ENCODE measurements at places on chromosomes 5 and 9.

DNA sequence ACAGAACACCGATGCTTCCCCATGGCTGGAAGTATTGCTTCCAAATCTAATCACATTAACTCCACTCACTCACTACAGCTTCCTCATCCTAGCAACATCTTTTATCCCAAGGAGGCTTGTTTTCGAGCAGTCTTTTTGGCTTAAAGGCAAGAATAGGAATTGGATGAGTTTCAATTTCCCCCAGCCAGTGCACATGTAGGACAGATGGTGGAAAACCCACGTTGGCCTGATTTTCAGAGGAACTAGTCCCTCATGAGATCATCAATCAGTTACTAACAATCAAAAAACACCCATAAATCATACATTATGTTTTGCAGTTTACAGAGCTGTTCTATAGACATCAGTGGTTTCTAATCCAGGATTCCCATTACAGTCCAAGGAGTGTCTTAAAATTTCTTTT is 48.5 kb upstream of the AGXT2 start:
- no peak for DNase-seq

- peak; percentile 74 for DNase-seq
These were observed 26.0 kb downstream of the GABRP start for GRCh38 chr5:170809551-170809950.

GRCh38 chr9:133874060-133874657 is 118.0 kb downstream of the VAV2 start:
- peak; percentile 96 for DNase-seq

- peak; percentile 9 for DNase-seq
These were observed 97.8 kb upstream of the IQGAP2 start for GRCh38 chr5:76305269-76305668.

GRCh38 chr9:95726756-95727155 is 148.7 kb upstream of the ERCC6L2 start:
- peak; percentile 44 for DNase-seq

- DNase-seq: no peak
These were observed 78.5 kb downstream of the ZNF618 start for GRCh38 chr9:113954591-113954990.

DNA sequence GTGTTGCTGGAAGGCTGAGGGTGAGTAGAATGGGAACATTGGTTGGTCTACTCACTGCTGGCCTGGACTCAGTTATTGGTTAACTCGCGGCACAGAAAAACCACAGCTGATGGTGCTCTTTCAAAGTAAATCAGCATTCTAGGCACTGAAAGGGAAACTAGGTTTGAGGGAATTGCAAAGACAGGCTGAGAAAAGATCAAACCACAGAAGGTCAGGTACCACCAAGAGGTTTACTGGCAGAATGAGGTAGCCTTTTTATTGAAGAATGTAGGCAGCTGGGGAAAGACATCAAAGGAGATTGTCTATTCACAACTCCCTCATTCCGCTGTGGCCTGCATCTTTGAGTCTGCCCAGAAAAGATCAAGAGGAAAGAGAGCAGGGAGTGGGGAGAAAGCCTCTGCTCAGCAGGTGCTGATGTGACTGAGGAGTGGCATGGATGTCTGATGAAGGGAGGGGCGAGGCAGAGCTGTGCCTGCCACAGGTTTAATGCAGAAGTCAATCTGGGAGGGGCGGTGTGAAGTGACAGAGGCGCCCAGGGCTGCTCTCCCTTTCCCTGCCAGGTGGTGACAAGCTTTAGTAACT is 255.5 kb downstream of the MAN2A1 start:
- no peak for DNase-seq

DNA sequence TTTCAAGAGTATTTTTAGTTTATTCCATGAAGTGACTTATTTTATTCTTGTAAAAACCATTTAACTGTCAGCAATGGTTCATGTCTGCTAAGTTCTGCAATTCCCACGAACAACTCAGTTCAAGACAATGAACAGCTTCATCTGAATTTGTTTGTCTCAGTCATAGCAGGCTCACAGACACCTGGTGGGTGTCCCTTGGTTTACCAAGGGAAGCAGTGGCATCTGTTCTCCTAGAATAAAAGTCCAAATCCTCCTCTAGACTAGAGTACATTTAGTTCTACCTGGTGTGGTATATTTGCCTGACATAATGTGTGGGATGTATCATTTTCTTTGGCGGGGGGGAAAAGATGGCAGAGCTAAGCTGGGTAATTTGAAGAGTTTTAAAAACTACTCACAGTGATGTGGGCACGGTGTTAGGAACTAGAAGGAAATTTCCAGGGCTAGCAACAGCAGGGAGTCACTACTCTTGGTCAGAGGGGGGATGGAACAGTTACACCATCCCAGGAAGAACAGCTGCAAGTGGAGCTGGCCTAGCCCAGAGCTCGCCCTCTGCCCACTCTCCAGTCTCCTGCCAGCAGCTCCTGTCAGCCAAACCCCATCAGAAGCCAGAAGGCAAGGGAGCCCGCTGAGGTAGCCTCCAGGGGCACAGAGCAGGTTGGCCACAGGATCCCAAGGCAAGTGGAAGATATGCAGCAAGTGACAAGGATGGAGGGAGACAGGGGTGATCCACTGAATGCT is 100.3 kb downstream of the PJA2 start:
- no peak for DNase-seq

DNA sequence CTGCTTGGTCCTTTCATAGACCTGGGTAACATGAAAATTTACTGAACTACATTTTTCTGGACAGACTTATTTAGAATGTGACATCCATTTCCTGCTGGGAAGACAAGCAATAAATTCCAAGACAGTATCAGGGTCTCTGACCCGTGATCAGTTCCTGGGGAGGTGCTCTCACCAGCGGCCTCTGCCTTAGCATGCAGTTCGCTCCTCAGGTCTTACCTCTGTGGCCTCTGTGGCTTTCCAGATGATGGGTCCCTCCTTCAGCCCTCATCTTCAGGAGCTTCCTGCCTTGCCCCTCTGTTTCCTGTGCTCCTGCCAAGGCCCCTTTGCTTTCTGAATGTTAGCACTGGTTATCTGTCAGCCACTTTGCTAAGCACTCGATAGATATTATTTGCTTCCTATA is 66.4 kb downstream of the CMYA5 start:
- DNase-seq: no peak

DNA sequence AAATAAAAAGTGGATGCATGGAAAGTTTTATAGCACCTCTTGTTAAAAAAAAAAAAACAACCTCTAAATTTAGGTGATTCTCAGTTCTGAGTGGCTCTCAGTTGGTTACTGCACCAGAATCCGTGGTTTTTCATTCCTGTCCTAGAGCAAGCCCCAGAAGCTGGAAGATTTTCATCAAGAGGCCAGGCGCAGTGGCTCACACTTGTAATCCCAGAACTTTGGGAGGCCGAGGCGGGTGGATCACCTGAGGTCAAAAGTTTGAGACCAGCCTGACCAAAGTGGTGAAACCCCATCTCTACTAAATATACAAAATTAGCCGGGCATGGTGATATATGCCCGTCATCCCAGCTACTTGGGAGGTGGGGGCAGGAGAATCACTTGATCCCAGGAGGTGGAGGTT is 27.2 kb upstream of the SLC9A3 start:
- no peak for DNase-seq

DNA sequence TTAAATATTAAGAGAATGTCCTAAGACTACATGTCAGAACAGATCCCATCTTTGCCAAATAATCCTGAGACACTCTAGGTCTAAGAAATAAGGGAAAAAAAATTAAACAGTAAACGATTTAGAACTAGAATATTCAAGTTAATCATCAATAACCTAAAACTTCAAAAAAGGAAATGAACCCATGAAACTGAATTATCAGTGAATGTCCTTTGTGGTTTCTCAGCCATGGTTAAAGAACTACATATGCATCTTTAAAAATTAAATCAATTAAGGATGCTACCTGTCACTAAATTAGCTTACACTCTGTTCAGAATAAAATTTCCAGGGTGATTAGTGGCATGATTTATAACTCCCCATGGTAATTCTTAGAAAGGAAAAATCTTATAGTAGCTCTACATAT is 850.0 kb upstream of the C9orf72 start:
- no peak for DNase-seq

- DNase-seq: no peak
These were observed 210.5 kb downstream of the GRIA1 start for GRCh38 chr5:153700940-153701339.

GRCh38 chr5:90055831-90056328 is 353.7 kb downstream of the CETN3 start:
- peak; percentile 86 for DNase-seq

- peak; percentile 45 for DNase-seq
These were observed 48.9 kb downstream of the ERMP1 start for GRCh38 chr9:5783982-5784381.

GRCh38 chr5:151144922-151145321 is 12.7 kb downstream of the ANXA6 start:
- no peak for DNase-seq

GRCh38 chr5:9455826-9456434 is 89.9 kb downstream of the SEMA5A start:
- no peak for DNase-seq

GRCh38 chr5:173229382-173229959 is 5.5 kb downstream of the NKX2-5 start:
- no peak for DNase-seq

DNA sequence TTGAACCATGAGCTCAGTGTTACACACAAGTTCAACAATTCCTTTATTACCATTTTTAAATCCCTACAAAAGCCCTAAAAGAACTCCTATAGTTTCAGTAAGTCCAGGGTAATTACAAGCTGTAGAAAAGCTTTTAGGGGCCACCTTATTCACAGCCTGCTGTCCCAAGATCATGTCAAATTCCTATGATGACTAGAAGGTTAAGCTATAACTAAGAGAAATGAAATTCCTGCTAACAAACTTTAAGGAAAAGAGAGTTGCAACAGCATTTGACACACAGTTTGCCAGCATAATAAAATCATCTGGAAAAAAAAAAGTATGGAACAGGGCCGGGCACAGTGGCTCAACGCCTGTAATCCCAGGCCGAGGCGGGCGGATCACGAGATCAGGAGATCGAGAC is 31.5 kb downstream of the TMEM245 start:
- no peak for DNase-seq

DNA sequence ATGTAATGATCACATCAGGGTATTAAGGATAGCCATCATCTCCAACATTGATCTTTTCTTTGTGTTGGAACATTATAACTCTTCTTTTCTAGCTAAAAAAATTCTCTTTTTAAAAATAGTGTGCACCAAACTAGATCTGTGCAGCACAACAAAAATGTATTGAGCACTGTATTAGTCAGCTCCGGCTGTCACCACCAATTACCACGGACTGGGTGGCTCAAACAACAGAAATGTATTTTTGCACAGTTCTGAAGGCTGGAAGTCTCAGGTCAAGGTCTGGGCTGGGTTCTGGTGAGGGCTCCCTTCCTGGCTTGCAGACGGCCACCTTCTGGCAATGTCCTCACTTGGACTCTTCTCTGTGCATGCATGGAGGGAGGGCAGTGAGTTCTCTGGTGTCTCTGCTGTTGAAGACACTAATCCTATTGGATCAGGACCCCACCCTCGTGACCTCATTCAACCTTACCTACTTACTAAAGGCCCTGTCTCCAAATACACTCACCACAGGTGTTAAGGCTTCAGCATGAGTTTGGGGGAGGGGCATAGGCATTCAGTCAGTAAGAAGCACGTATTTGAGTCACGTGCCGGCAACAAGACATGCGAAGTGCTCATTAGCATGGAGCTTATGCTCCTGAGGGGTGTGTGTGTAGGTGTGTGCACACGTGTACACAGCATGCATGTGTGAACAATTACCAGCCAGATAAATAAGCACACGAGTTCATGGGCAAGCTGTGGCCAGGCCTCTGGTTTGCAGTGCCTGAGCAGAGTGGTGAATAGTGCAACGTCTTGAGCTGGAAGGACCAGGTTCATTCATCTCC is 89.4 kb upstream of the SH3PXD2B start:
- no peak for DNase-seq

GRCh38 chr5:172503925-172504700 is 49.8 kb upstream of the SH3PXD2B start:
- DNase-seq: no peak

DNA sequence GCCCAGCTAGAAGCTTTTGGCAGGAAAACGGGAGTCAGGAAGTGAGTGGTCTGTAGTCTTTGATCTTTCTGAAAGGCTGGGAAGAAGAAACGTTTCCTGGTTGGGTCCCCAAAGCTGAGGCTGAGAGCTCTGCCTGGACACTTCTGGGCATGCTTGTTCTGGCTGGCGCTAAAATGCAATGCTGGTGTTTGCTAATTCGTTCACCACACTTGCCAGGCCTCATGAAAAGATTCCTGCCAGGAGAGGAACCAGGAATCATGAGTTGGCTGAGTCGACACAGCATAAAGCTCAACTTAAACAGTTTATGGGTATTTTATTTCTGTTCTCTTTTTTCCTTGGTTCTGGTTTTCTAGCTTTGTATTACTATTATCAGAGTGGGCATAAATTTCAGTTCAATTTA is 10.7 kb upstream of the PTGR1 start:
- DNase-seq: no peak

GRCh38 chr9:95780121-95780520 is 95.4 kb upstream of the ERCC6L2 start:
- DNase-seq: no peak

- DNase-seq: peak; percentile 12
These were observed 626.2 kb downstream of the TLR4 start for GRCh38 chr9:118330191-118330986.

DNA sequence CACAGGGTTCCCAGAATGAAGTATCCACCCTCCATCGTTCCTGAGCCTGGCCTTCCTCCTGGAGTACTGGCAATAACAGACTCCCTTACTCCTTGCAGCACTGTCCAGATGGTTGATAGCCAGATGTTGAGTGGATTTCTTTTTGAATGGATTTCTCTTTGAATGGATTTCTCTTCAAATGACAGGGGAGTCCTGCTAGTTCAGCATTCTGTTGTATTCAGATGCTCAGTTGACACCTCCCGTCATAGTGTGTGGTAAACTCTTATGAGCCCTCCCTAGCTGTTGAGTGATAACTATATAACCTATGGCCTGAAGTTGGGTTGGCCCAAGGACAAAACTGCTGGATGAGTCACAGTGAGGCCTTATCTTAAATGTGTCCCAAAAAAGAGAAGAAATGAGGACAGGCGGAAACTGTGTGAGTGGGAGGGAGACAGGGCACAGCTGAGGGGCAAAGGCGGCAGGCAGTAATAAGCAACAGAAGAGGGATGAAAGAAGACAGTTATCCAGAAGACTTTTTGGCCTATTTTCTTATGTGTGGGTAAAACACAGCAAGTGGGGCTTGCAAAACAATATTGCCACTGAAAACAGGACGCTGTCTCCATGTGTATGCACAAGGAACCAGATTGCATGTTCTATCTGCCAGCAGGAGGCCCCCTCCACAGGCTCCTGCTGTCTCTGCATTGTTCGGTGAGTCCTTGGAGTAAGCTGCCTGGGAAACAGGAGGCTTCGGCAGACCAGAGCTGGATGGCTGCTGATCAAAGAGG is 209.5 kb upstream of the S1PR3 start:
- DNase-seq: peak; percentile 79

- DNase-seq: no peak
These were observed 289.7 kb downstream of the CDK5RAP2 start for GRCh38 chr9:120289990-120290975.

- peak; percentile 84 for DNase-seq
These were observed 52.8 kb downstream of the CAST start for GRCh38 chr5:96714951-96715451.

- no peak for DNase-seq
These were observed 3.7 kb downstream of the SPATA31E1 start for GRCh38 chr9:87886210-87886932.

- DNase-seq: peak; percentile 100
These were observed 45.9 kb upstream of the PJA2 start for GRCh38 chr5:109455598-109456096.

- DNase-seq: no peak
These were observed 89.2 kb upstream of the PTCH1 start for GRCh38 chr9:95605816-95606488.

GRCh38 chr5:115170929-115171510 is 1.3 kb upstream of the TRIM36 start:
- no peak for DNase-seq

- no peak for DNase-seq
These were observed 202.0 kb downstream of the FSTL4 start for GRCh38 chr5:133410335-133410828.

Measured in amniotic epithelial cell (primary cell).